ENCODE measurements at places on chromosomes 12 and 14.

DNA sequence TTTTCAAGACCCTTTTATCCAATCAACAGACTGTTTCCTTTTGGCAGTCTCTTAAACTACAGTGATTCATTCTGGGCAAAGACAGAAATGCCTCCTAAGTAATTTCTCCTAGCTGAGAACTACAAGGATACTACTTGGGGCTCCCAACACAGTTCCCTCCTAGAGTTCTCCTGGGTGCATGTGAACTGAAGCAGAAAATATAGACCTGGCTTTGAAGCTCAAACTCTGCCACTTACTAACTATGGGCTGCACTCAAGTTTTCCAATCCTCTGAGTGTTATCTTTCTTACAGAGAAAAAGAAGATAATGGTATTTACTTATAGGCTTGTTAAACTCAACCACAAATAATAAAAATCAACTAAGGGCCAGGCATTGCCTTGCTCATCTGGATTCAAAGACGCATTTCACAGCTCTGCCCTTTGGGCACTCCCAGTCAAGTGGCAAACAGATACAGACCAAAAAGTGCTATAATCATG is 97.6 kb downstream of the EFCAB11 start:
- DNase-seq = no peak

- DNase-seq = no peak
These were observed 20.7 kb upstream of the TEX22 start for GRCh38 chr14:105377555-105378182.

DNA sequence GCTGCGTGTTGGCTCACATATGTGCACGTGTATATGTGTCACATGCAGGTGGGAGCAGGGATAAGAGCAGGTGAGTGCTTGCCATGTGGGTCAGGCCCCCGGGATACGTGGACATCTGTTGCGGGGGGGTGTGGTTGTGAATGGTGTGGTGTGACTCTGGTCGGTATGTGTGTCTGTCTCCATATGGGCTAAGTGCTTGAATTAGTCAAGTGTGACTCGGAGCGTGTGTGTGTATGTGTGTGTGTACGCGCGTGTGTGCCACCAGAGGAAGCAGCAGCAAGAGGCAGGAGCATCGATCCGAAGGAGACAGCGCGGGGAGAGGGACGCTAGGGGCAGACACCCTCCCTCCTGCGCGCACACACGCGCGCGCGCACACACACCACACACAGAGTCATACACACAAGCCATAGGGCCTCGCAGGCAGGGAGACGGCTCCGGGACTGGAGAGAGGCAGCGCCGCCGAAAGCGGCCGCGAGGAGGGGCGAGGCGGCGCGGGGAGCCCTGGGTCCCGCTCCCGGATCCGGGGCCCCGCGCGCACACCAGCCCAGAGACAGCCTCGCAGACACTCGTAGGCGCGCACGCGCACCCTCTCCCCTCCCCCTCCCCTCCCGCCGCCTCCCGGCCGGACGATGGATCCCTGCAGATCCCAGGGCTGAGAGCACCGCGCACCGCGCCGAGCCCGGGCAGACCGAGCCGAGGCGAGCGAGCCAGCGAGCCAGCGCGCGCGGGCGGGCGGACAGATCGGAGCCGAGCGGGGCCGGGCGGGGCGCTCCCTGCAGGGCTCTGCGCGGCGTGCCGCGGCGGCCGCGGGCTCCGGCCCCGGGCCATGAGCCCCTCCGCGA is at the start of gene ASIC1:
ASIC1 (plus strand) TSS at position 597 of the 842 bp plus-strand sequence. CDS start 1,171 bp downstream, outside the sequence.
- DNase-seq = peak; percentile 76

- DNase-seq = no peak
These were observed 24.4 kb upstream of the CDK17 start for GRCh38 chr12:96424601-96425000.

DNA sequence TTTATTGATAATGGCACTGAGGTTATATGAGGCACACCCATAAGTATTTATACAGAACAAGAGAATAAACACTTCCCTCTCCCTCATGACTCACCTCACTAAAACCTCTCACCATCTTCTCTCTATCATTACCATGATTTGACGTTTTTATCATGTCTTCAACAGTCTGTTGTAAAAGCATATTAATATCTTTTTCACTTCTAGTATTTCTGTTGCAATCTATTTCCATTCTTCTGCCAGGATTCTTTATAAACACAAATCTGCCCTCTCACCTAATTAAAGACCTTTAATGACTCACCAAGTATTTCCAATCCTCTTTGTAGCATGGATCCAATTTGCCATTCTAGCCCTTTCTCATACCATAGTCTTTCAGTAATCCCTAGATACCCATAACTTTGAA is 527.7 kb downstream of the SLC16A7 start:
- no peak for DNase-seq

- DNase-seq = no peak
These were observed 157.1 kb upstream of the GARIN2 start for GRCh38 chr14:67031920-67032774.

GRCh38 chr14:23047751-23048693 is 6.0 kb downstream of the PSMB11 start:
- no peak for DNase-seq

GRCh38 chr12:116476227-116476822 is 82.9 kb upstream of the MAP1LC3B2 start:
- DNase-seq = no peak

DNA sequence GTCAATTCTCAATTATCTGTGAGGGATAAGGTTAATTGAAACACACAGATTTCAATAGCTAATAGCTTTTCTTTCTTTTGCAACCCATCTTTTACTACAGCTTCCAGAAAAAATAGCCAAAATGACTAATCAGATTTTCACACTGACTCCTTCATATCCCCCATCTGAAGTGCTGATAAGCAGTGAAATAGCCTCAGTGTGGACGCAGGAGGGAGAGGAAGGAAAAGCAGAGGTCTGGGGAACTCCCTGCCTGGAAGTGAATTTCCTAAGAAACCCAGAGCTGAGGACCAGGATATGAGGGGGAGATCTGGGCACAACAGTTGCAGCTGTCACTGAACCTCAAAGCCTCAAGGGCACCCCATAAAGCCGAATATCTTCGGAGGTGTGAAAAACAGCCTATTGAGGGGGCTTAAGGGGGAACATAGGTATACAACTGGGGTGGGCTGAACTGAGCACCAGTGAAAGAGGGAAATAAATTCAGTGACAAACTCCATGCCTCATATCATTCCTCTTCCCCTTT is 60.9 kb downstream of the EMP1 start:
- no peak for DNase-seq

GRCh38 chr12:3828888-3829287 is 44.3 kb downstream of the PARP11 start:
- no peak for DNase-seq

DNA sequence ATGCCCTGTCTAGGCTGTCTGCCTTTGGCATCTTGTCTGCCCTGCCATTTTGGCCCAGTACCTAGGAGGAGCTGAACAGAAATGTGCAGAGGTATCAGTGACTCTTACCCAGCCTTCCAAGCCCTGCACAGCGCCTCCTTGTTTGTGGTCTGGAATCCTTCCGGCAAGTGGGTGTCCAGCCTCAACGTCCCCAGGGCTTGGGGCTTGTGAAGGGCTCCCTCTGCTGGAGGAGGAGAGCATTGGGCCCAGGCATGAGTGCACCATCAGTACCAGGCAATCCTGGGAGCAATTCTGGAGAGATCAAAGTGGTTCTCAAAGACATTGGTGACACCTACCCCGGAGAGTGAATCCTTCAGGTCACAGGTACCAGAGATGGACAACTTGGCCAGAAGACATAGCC is 2.4 kb upstream of the TCL1B start:
- DNase-seq = no peak

DNA sequence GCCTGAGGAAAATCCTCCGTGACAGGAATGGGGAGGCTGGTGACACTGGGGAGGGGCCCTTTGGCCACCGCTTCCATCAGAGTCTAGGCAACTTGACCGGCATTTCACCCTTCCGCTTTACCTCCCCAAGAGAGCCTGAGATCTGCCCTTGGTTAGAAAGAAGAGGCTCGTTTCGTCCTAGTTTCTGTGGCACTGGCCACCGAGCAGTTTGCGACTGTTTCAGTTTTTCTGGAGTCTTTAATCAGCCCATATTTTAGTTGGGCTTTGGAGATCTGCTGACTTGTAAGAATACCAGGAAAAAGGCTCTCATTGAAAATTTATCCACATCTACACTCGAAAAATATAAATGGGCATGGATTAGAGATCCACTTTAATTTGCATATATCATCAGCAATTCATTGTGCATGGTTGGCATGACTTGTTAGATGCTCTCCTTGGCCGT is 414 bp upstream of the ANKS1B start:
- DNase-seq = no peak

GRCh38 chr14:65225299-65226159 is 123.2 kb upstream of the MAX start:
- no peak for DNase-seq

- DNase-seq = no peak
These were observed 11.6 kb downstream of the SIX1 start for GRCh38 chr14:60637479-60638315.
